ENCODE measurements at places on chromosomes 13 and 19.
A peak's percentile ranks its signal among the peaks of the same experiment; 100 is the strongest.

- DNase-seq = no peak
Observed at GRCh38 chr13:51950722-51951121, 60.5 kb downstream of the ATP7B start.

GRCh38 chr13:21060338-21061028 lies 903 bp downstream of the LATS2 start:
- DNase-seq = peak; percentile 82

GRCh38 chr19:49422407-49423070 lies 702 bp downstream of the PTH2 start:
- no peak for DNase-seq

DNA sequence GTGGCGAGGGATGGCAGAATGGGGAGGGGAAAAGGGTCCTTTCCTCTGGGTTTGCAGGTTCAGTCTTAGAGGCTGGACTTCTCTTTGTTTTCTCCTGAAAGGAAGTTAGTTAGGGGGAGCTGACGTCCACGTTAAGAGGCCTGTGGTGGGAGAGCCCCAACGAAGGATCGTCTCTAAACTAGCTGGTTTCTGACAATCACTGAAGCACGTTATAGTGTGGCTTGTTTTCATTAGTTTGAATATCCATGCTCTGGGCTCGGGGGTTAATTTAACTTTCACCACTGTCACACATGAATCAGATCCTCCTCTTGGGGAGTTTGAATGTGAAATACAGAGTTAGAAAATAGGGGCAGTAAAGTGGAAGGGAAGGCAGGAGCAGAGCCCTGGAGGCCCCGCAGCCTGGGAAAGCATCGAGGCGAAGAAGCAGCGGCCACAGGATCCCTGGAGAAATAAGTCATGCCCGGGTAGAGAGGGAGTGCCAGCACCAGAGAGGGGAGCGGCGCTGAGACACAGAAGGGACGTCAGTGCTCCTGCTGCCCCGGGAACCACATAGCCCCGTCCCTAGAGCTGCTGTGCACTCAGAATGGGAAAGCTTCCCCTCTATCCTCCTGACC lies 31.1 kb upstream of the AMER2 start:
- no peak for DNase-seq

DNA sequence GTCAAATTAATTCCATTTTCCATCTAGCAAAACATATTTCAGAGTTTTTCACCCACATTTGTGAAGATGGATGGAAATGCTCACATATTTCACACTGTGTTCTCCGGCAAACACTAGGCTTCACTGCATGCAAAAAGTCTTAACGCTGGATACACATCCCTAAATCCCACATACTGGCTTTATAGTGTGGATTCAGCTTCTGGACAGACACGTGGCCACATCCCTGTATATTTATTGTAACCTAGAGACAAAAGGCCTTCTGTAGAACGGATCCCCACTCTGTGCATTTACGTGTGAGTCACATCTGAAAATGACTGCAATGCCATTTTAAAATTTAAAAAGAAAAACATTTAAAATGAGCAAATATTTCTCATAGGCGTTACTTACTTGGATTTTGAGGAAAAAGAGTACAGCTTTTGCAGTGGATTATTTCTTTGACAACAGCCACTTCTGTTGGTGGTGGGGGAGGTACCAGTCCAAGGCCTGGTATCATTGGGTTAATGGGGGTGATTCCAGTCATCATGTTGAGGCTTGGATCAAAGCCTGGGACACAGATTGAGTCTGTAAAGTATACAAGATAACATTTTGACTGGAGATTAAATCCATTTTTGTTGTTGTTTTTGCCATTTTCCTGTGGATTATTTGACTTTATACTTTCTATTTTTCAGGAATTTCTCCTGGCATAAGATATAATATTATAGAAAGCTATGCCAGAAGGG lies 337.7 kb downstream of the DNAJC15 start:
- no peak for DNase-seq

- DNase-seq = peak; percentile 68
Observed at GRCh38 chr13:52845766-52846566, 2.5 kb downstream of the PCDH8 start.

GRCh38 chr19:15266683-15267082 lies 34.4 kb upstream of the EPHX3 start:
- no peak for DNase-seq

Data from upper lobe of right lung (tissue), 1 donor.